ENCODE measurements at places on chromosomes 12 and 14.

DNA sequence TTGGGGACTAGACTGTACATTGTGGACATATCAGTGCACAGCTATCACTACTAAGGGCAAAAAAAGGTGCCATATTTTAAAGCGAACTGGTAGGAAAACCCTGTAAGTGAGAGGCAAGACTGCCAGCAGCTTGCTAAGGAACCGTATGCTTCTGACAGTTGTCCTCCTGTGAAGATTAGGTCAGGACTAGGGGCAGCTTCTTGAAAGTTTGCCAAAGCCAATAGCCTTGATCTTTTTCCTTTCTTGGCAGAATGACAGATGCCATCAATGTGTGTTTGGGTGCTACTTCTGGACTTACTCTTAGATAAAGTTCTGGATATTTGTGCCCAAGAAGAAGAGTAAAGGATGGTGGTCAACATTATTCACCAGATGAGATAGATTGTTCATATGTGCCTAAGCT is 7.4 kb downstream of the DAAM1 start:
- DNase-seq, result no peak

- DNase-seq, result no peak
These were observed 391.6 kb upstream of the MGAT4C start for GRCh38 chr12:86647800-86648199.

- no peak for DNase-seq
These were observed 26.8 kb downstream of the RFLNA start for GRCh38 chr12:124321556-124322270.

DNA sequence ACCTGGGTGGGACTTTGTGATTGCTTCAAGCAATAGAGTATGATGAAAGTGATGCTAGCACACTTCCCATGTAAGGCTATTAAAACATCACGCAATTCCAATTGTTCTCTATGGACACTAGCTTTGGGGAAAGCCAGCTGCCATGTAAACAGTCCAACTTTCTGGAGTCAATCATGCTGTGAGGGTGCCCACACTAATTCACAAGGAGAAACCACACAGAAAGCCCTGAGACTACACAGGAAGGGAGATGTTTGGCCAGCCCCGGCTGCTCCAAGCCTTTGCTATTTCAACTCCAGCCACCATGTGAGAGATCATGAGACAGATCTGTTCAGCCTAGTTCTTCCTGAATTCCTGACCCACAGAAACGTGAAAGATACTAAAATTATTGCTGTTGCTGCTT is 96.3 kb downstream of the ST8SIA1 start:
- no peak for DNase-seq

- no peak for DNase-seq
These were observed 1.7 kb upstream of the PUS1 start for GRCh38 chr12:131927110-131928079.

DNA sequence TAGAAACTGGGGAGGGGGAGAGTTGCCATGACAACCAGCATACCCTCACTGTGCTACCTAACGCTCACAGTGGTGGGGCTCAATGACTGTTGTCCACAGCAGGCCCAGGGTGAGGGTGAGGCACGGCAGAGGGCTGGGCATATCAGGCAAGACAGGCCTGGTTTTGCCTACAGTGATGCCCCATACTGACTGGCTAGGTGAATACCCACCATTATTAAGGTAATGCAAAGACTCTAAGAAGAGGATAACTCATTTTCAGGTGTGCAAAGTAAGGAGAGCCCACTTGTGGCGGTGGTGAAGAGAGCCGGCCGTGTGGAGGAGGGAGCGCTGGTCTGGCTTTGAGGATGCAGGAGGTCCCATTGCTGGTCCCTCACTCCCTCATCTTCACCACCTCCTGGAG is 422.3 kb downstream of the FUT8 start:
- no peak for DNase-seq

GRCh38 chr14:71758229-71758951 is 173.8 kb upstream of the RGS6 start:
- DNase-seq, result no peak

GRCh38 chr14:74562515-74563232 is 49.4 kb downstream of the LTBP2 start:
- peak; percentile 10 for DNase-seq

All from DMS153 (cell line).